ENCODE measurements at places on chromosomes 5 and 9. TPM values are rescaled to one million over a fixed set of nuclear protein-coding genes. Genes with fewer than 3 reads are reported as not detected.

GRCh38 chr9:114634387-114634786, 23.2 kb downstream of the TEX53 start:
- DNase-seq = no peak

GRCh38 chr9:75069171-75069570, 18.8 kb downstream of the NMRK1 start:
- DNase-seq = no peak

- no peak for DNase-seq
Measured at GRCh38 chr5:68419637-68420452, 204.3 kb downstream of the PIK3R1 start.

DNA sequence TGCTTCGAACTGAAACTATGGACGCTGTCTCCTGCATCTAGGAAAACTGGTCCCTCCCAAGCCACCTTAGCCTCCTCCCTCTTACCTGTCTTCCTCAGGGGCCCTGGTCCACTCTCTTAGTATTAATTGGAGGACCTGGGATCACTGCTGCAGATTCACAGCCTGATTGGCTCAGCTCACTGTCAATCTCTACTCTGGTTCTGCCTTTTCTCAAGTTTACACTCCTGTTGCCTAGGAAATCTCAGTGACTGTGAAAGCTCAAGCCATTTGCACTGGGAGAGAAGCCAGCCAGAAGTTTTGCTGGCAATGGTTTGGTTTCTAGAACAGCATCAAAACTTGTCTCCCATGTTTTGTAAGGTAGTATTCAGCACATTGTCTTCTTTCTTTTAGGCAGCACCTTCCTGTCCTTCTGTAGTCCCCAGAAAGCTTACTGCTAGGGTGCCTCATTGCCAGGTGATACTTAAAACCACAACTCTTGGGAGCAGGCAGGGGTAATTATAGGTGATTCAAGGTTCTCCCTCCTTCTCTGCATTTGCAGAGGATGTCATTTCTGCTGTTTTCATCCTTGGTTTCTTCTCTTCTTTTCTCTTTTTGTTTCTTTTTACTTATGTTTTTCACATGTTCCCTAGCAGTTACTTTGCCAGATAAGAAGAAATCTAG, at the start of gene CAPSL:
TSS of gene CAPSL (minus strand) at position 55 of the 660 bp plus-strand sequence. CDS start 17,502 bp downstream, outside the sequence.
- peak; percentile 65 for DNase-seq

GRCh38 chr5:115461506-115462290, 82.9 kb downstream of the FEM1C start:
- DNase-seq = no peak

DNA sequence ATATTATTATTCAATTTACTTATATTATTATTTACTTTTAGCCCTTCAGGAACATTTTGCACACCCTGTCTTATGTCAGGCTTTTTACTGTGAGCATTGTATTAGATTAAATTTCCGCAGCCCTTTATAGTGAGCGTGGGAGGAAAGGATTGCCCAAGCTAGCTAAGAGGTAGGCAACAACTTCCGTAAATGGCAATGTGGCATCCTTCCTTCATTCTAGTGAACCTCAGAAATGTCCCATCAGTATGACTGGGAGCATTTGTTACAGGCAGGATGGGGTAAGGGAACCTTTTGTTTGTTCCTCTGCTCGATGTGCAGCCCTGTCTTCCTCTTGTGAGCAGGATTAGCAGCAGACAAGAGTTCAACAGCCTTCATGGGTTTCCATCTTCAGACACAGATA, 6.2 kb upstream of the CD180 start:
- no peak for DNase-seq

DNA sequence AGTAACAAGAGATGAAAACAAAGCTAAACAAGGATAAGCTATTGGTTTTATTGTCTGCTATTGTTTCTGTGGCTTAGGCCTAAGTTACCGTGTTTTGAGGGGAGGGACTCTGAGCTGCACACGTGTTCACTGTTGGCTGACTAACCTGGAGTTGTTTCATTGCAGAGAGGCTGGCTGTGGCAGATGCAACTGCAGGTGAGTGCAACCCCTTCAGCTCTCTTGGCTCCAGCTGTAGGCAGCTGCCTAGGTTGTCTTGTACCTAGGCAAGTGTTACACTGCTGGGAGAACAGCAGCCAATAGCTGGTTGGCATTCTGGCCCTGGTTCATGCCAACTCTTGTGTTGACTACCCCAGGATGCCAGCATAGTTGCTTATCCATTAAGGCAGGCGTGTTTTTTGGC, 17.6 kb upstream of the MATR3 start:
- DNase-seq = peak; percentile 51

GRCh38 chr5:3845230-3845629, 249.6 kb downstream of the IRX1 start:
- DNase-seq = no peak

- no peak for DNase-seq
Measured at GRCh38 chr9:18343784-18344183, 130.2 kb upstream of the ADAMTSL1 start.

GRCh38 chr9:93456504-93456903, 3.1 kb upstream of the FAM120AOS start:
- no peak for DNase-seq

DNA sequence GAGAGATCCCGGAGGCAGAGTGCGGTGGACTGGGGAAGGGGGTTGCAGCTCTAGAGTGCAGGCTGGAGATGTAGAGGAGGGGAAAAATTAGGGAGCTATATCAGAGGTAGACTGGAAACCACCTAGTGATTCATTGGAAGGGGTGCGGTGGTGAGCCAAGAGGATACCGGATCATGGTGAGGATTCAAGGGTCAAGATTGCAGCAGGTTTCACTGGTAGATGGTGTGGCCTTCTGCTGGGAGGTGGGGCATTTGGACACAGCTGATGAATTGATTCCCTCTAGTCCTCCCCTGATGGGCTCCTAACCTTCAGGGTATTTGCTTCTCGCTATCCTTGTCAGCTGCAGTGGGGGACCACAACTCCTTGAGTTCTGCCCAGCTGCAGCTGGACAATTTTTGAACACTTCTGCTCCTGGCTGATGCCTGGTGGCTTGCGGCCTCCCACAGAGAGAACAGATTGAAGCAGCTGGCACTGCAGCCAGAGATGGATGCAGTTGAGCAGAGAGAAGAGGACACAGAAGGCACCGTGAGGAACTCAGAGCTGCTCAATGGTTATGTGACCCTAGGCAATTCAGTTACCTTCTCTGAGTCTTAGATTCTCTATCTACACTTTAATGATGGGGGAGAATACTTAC, 134.4 kb upstream of the ABCA1 start:
- no peak for DNase-seq

- DNase-seq = peak; percentile 6
Measured at GRCh38 chr5:1732945-1733344, 66.7 kb downstream of the MRPL36 start.

DNA sequence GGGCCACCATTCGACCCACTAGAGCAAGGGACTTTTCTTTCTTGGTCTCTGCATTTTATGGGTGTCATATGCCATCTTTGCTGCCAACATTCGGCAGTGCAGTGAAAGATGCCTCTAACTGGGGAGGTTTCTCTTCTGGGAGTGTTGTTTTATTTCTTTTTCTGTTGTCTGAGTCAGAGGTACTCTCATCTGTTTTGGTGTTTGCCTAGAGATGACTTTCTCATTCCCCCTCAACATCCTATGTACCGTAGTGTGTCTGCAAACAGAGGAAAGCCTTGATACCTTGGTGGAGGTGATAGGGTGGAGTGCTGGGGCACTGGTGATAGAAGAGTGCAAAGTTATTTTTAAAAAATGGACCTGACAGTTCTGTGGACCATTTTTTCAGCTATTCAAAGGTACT, 182.1 kb downstream of the ARHGAP26 start:
- DNase-seq = no peak

GRCh38 chr5:10543585-10544040, 20.3 kb upstream of the ANKRD33B start:
- no peak for DNase-seq

GRCh38 chr9:9102295-9102694, 1302.7 kb upstream of the DMAC1 start:
- no peak for DNase-seq

DNA sequence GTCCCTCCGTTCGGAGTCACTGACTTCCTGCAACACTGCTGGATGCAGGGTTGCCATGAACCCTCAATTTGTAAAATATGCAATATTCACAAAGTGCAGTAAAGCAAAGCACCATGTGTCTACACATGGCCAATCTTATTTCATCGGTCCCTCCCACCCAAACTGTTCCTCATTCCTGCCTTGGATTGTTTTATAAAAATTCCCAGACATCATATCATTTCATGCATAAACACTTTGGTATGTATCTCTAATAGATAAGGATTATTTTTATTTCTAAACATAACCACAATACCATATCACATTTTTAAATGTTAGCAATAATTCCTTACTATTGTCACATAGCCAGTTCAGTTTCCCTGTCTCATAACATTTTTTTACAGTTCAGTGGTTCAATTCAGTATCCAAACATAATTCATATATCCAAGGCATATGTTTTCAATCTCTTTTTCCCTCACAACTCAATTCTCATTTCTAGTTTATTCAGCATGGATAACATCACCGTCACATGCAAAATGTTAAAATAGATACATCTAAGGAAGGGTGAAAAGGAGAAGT, 82.0 kb upstream of the PCAT7 start:
- no peak for DNase-seq

DNA sequence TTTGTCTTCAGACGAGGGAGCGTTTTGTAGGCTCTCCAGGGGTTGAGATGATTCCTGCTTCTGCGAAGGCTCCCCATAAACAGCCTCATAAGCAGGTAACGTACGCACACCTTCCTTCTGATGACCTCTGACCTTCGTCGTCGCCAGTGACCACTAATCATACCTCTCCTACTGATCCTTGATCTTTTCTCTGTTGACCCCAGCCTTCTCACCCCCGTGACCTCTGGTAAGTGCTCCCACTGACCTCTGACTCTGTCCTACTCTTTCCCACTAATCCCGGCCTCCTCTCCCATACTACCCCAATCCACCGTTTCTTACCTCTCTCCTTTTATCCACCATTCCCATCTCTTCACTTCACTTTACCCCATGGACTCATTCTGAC, 345 bp downstream of the DNAI1 start:
- no peak for DNase-seq

GRCh38 chr5:154228696-154229095, 38.2 kb downstream of the GALNT10 start:
- DNase-seq = no peak

GRCh38 chr5:75439276-75439675, 72.2 kb downstream of the CERT1 start:
- DNase-seq = no peak

The IFNA10 gene
- not detected for total RNA-seq

The MEGF9 gene
- 15.5 TPM for total RNA-seq

The NACC2 gene
- total RNA-seq = 59.6 TPM

The OLFM1 gene
- total RNA-seq = 13.4 TPM

The CCL21 gene
- total RNA-seq = 30.2 TPM

The TAF11L13 gene
- total RNA-seq = not detected

The MYMK gene
- not detected for total RNA-seq

The AJM1 gene
- 19.4 TPM for total RNA-seq
